ENCODE measurements at places on chromosomes 3 and 15. TPM values are rescaled to one million over a fixed set of nuclear protein-coding genes. Genes with fewer than 3 reads are reported as not detected.

DNA sequence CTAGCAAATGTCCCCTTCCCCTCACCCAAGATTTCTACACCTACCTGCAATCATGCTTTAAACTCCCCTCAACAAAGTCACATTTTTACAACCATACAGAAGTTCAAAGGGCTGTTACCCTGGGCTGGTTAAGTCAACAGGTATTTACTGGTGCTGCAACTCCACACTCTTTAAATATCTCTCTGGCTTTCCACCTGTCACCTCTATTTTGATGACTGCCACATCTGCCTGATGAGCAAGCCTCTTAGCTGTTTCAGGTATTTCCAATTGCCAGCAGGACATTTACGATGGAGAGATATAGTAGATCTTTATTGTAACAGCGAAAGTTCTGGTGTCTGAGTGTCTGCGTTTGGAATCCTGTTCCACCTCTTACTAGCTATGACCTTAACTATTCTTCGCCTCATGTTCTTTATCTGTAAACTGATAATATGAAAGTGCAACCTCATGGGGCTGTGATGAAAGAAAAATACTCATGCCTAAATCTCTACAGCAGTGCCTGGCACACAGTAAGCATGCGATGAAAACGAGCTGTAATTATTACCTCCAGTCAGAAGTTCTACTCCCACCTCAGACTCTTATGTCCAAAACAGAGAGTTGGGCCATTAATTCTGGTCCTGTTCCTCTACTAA is 44.2 kb upstream of the TPM1 start:
- DNase-seq, result peak; percentile 44

GRCh38 chr3:193016437-193016901 is 98.8 kb upstream of the MB21D2 start:
- DNase-seq, result no peak

Gene FEZF2
- not detected for total RNA-seq

GRCh38 chr3:194269610-194270145 is 81.5 kb downstream of the CPN2 start:
- no peak for DNase-seq

GRCh38 chr15:83445643-83446042 is 1.5 kb upstream of the SH3GL3 start:
- DNase-seq, result no peak
